ENCODE measurements at places on chromosomes 3 and 15.

DNA sequence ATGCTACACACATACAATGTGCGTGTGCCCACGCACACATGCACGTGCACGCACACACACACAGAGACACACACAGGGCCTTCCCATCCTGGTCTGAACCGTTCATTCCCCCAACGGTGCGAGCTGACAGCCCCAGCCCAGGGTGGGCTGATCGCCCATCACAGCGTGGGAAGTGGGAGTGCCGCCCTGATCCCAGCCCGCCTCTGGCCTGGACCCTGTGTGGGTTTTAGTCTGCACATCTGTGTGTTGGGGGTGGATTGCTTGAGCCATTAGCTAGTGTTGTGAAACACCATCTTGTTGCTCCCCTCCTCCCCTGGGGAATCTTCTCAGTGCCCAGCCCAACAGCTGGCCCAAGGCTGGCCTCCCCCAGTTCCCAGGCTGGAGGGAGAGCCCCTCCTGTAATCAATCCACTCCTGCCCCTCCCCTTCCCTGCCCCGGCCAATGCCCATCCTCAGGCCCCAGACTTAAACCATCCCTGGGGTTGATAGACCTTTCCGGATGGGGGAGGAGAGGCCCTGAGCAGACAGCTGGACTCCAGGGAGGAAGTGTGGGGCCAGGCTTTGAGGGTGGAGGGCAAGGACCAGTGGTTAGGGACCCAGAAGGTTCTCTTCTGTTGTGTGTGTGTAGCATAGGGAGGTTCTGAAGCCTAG, 8.3 kb downstream of the SEMA3G start:
- peak; percentile 28 for DNase-seq

GRCh38 chr3:12005951-12006625, 1.9 kb downstream of the SYN2 start:
- no peak for DNase-seq

DNA sequence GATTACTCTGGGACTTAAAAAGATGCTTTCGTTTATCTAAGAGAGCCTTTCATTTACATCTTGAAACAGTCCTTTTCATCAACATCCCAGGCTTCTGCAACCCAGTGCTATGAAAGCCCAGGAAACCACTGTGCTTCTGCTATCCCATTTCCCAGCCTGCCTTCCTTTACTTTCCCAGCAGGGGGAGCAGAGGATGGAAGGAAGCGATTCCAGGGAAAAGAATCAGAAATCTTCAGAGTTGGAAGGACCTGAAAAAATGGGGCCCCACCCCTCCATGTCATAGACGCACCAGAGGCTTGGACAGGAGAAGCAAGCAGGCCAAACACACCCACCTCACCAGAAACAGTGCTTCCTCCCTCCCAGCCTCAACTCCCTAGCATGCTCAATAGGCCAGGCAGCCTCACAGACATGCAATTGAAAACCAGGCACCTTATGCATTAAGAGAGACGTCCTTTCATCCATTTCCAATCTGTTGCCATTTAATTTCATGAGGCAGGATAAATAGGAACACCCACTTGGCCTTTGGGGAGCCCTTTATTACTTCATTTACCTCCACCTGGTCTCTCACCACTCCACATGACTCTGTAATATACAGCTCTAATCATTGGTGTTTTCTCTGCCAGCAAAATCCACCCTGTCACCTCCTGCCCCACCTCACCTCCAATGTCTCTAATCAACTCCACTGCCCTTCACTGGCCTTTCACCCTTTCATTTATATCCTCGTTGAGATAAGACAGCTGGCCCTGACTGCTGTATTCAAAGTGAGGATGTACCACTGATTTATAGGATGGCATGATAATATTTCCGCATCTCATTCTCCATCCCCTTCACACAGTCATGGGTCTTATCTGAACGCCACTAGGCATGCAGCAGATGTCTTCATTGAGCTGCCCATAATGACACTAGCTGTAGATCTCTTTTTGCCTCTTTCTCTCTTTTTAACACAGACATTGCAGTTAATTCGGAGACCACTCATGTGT, 583.9 kb downstream of the NTRK3 start:
- DNase-seq, result peak; percentile 32

DNA sequence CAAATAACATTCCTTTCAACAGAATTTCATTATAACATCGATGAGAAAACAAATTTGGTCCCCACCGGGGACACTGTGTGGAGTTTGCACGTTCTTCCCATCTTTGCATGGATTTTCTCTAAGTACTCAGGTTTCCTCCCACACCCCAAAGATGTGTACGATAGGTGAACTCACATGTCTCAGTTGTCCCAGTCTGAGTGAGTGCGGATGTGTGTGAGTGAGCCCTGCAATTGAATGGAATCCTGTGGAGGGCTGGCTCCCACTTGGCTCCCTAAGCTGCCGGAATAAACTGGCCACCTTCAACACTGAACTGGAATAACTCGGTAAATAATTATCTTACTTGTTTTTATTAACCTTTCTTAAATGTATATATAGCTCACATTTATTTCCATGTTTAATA, 77.0 kb downstream of the TRANK1 start:
- DNase-seq, result no peak

- no peak for DNase-seq
These were observed 2.9 kb upstream of the DIS3L start for GRCh38 chr15:66290518-66290917.

GRCh38 chr3:29506502-29506901, 225.6 kb downstream of the RBMS3 start:
- DNase-seq, result no peak

DNA sequence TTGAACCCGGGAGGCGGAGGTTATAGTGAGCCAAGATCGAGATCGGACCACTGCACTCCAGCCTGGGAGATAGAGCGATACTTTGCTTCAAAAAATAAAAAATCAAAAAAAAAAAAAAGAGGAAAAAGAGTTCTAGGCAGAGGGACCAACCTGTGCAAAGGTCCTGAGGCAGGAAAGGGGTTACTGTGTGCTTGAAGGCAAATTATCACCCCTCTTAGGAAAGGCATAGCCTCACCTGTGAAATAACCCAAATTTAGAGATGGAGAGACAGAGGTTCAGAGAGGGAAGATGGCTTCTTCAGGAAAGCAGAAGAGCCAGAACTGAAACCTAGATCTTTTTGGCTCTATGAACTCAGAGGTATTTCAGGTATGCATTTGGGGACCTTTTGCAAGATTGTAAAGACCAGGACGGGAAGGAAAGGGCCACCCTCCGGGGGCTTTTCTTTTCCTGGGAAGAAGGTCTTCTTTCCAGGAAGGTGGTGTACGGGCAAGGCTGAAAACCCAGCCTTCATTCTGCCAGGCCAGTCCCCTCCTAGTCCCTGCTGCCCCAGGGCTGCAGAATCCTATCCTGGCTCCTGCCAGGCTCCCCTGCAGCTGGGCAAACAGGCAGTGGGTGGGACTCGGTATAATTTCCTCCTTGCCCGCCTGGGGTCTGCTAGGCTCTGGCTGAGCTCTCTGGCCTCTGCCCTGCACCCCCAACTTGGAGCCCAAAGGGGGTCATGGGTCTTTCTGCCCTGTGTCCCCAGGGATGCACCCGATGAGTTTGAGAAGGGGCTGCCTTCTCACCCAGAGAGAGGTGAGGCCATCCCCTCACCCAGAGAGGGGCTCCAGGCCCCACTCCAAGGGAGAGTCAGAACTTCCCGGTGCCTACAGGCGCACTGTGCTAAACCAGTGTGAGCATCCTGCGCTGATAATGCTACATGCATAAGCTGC, 14.4 kb upstream of the CSK start:
- DNase-seq, result no peak

DNA sequence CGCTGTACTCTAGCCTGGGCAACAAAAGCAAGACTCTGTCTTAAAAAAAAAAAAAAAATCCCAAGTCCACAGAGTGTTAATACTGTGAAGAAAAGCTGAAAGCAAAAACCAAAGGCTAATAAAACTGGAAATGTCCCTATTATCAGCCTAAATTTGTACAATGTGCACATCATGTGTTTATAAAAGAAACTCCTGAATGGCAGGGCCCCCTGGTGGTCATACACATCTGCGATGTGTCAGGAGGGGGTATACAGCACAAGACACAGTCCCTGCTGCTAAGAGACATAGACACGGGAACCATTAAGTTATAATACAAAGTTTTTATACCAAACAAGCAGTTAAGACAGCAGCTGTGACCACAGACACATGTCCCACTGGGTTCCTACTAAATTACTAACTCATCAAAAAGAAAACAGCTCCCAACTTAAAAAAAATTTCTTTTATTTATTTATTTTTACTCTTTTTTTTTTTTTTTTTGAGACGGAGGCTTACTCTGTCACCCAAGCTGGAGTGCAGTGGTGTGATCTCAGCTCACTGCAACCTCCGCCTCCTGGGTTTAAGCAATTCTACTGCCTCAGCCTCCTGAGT, 31.0 kb downstream of the IDH2 start:
- DNase-seq, result peak; percentile 65

GRCh38 chr3:123089611-123090331, 22.9 kb downstream of the PDIA5 start:
- DNase-seq, result no peak

DNA sequence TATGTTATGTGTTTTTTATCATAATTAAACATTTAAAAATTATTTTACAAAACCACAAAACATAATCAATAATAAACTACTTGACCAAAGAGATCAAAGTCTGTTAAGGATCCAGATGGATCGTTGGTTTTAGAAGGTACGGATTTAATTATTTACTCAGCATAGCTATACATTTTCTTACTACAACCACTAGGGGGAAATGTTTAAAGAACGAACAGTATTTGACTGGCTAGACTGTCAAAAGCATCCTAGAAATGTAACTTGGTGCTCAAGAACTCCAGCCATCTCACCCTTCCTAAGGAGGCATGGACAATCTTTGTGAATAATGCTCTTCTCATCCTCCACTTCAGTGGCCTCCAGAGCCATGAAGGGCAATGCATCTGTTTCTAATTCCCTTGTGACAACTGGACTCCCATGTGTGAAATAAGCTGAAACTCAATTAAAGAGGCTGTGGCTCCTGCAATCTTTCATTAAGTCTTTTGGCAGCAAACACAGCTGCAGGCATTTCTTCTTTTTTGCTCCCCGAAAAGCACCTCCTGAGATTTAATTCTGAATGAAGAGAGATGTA, 94.7 kb upstream of the TUSC7 start:
- no peak for DNase-seq

DNA sequence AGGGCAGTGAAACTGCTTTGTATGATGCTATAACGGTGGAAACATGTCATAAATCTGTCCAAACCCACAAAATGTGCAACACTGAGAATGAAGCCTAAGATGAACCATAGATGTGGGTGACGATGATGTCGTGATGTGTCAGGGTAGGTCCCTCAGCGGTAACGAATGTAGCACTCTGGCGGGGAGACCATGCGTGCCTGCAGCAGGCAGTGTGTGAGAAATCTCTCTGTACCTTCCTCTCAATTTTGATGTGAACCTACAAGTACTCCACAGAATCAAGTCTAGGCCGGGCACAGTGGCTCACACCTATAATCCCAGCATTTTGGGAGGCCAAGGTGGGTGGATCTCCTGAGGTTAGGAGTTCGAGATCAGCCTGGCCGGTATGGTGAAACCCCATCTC, 268.2 kb upstream of the LYSMD4 start:
- DNase-seq, result no peak

GRCh38 chr3:19866751-19867347, 67.2 kb downstream of the EFHB start:
- no peak for DNase-seq

- no peak for DNase-seq
These were observed 100.9 kb upstream of the HACD2 start for GRCh38 chr3:123685780-123686179.

DNA sequence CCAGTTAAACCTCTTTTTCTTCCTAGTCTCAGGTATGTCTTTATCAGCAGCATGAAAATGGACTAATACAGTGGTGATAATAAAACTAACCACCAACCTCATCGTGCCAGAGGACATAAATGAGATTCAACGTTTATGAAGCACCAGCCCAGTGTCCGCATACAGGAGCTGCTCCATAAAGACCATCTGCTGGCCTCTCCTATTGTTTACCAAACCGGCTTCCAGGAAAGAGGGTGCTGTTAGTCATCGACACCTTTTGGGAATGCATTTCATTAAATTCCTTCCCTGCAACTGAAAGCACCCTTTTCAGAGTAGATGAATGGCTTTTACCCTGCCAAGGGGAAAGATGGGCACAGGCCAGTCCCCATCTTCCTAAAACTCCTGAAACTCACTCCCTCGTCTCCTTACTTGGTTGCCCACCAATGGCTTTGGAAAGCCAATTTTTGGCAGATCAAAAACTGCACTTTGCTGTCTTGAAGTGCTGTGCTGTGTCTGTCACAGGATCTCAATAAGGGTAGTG, 122.1 kb downstream of the AQP9 start:
- DNase-seq, result no peak

DNA sequence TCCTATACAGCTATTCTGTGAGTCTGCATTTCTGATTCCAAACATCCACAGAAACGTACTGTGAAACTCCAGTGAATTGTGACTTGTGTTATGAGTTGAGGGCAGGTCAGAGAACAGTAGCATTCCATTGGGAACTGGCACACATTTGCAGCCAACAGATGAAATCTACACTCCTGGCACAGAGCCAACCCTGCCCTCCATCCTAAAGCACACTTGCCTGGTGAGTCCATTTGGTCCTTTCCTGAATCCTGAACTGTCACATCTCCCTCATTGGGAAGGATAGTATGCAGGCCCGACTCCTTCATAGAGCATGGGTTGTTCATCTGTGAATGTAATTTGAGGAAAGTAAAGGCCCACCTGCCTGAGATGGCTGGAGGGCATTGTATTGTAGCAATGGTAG, 314.3 kb upstream of the RASGRP1 start:
- DNase-seq, result no peak

- DNase-seq, result no peak
These were observed 279.3 kb upstream of the LRRFIP2 start for GRCh38 chr3:37453393-37454389.

DNA sequence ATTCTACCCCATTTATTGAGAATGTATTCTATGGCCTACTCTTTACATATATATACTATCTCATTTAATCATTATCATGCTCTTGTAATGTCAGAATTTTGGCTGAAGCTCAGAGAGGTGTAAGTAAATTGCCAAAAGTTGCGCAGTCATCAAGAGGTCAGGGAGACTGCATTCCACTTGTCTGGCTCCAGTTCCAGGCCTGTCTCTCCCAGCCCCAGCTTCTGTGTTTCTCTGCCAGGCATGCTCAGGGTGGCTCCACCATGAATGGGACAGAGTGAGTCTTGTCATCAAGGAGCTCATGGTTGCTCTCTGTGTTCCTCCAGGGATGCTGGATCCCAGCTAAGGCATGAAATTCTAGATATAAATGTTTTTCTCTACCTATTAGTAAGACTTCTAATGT, 635.1 kb upstream of the MDFIC2 start:
- DNase-seq, result no peak

All from GM04504 (cell line).